ENCODE measurements at places on chromosomes 5 and 9.

DNA sequence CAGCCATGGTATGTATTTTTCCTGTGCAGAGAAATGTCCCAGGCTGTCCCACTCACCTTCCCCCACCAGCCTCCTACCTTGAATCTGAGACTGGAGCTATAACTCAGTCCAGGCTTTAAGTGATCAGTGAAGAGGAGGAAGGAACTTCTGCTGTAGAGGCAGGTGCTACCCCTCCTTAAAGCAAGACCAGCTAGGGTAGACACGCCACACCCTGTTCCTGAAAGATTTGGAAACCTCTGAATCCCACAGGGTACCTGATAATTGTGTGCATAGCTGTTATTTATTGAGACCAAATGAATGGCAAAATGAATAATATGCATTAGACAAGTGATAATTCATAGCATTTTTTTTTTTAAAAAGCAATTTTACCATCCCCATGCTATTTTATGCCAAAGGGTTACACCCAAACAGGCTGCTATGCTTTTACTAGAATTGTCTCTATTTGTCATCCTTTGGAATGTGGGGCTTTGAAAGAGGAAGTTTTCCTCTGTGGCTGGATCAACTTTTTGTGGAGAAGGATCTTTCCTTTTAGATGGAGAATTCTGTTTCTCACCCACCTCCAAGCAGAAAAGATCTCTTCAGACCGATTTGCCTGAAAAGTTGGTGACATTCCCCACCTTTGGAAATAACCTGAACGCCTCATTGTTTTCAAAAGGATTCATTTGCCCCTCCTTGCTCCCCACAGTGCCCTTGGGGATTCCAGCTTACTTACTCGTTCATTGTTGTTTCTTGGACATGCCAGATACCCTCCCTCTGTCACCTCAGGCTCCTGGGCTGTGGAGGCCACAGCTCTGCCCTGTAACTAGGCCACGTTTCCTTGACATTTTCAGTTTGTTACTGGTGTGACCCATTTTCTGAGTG, 248.7 kb downstream of the NR3C1 start:
- H3K27me3 ChIP-seq = no peaks in the 10 kb centered on the region
- H3K36me3 ChIP-seq = peaks cover 13% of the 10 kb centered on the region
- H3K27ac ChIP-seq = no peak overlapping the region
- H3K4me1 ChIP-seq = peaks cover 14% of the 10 kb centered on the region
- H3K4me3 ChIP-seq = no peak overlapping the region
- no peak for DNase-seq

- no peak for DNase-seq
- no peak overlapping the region for H3K4me3 ChIP-seq
- peaks cover 10% of the 10 kb centered on the region for H3K36me3 ChIP-seq
Measured at GRCh38 chr5:53603009-53603687, 42.7 kb downstream of the NDUFS4 start.

GRCh38 chr5:134444941-134445471, 33.3 kb upstream of the CDKN2AIPNL start:
- peaks cover 2% of the 10 kb centered on the region for H3K27me3 ChIP-seq
- no peak for DNase-seq
- no peaks in the 10 kb centered on the region for H3K36me3 ChIP-seq
- no peak overlapping the region for H3K27ac ChIP-seq

GRCh38 chr9:89036891-89037290, 45.6 kb downstream of the S1PR3 start:
- peaks cover 5% of the 10 kb centered on the region for H3K27me3 ChIP-seq
- no peak for DNase-seq
- H3K4me1 ChIP-seq = no peaks in the 10 kb centered on the region
- H3K27ac ChIP-seq = no peak overlapping the region
- no peaks in the 10 kb centered on the region for H3K36me3 ChIP-seq
- no peak overlapping the region for H3K4me3 ChIP-seq

- no peak for DNase-seq
- H3K27me3 ChIP-seq = peaks cover 1% of the 10 kb centered on the region
- no peak overlapping the region for H3K4me3 ChIP-seq
Measured at GRCh38 chr5:164052536-164053093, 547.2 kb downstream of the MAT2B start.

- H3K27ac ChIP-seq = no peak overlapping the region
- no peaks in the 10 kb centered on the region for H3K4me1 ChIP-seq
- no peaks in the 10 kb centered on the region for H3K36me3 ChIP-seq
- H3K4me3 ChIP-seq = no peak overlapping the region
- no peak for DNase-seq
- H3K27me3 ChIP-seq = peaks cover 7% of the 10 kb centered on the region
Measured at GRCh38 chr9:121765021-121765950, 113.9 kb downstream of the DAB2IP start.

DNA sequence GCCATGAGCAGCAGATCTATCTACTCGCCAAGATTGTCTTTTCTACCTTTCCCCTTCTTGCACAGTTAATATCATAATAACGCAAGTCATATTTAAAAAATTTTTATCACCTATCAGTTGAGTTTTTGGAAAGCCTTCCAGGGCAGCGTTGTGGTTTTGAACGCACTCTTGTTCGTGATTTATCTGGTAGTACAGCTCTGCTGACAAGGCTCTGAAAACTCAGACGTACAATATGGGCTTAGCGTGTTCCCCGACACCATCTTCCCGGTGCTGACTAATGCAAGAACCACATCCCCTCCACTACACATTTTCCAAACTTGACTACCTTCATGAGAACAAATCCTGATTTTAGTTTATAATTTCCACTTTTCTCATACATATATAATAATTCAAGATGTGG, 1.6 kb upstream of the NFIL3 start:
- peak overlapping the region; percentile 89 for H3K27ac ChIP-seq
- H3K36me3 ChIP-seq = peaks cover 15% of the 10 kb centered on the region
- peaks cover 50% of the 10 kb centered on the region for H3K4me1 ChIP-seq
- no peak for DNase-seq

DNA sequence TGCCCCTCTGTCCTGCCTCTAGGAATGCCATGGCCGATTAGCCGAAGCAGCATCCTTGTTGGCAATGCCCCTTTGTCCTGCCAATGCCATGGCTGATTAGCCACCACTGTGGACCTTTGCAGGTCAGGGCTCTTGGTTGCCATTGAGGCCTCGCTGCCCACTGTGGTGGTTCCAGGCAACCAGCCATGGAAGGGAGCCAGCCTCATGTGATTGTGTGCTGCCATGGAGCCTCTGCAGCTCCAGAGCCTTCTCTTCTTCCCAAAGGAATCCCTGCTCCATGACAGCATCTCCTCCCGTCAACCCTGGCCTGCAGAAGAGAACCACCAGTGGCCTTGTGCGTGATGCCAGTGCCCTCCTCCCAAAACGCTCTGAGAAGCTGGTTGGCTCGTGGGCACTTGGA, 187.0 kb downstream of the CACNA1B start:
- H3K4me1 ChIP-seq = no peaks in the 10 kb centered on the region
- H3K36me3 ChIP-seq = no peaks in the 10 kb centered on the region
- H3K27ac ChIP-seq = no peak overlapping the region
- no peak overlapping the region for H3K4me3 ChIP-seq
- no peak for DNase-seq

GRCh38 chr9:115127191-115127817, 9.3 kb upstream of the TNC start:
- H3K27me3 ChIP-seq = peaks cover 12% of the 10 kb centered on the region
- H3K4me1 ChIP-seq = no peaks in the 10 kb centered on the region
- no peak for DNase-seq
- no peak overlapping the region for H3K4me3 ChIP-seq
- H3K36me3 ChIP-seq = no peaks in the 10 kb centered on the region
- H3K27ac ChIP-seq = no peak overlapping the region

GRCh38 chr9:19497276-19497675, 88.5 kb downstream of the ACER2 start:
- H3K4me1 ChIP-seq = peaks cover 17% of the 10 kb centered on the region
- no peak for DNase-seq
- no peak overlapping the region for H3K27ac ChIP-seq
- no peak overlapping the region for H3K4me3 ChIP-seq
- peaks cover 8% of the 10 kb centered on the region for H3K27me3 ChIP-seq

DNA sequence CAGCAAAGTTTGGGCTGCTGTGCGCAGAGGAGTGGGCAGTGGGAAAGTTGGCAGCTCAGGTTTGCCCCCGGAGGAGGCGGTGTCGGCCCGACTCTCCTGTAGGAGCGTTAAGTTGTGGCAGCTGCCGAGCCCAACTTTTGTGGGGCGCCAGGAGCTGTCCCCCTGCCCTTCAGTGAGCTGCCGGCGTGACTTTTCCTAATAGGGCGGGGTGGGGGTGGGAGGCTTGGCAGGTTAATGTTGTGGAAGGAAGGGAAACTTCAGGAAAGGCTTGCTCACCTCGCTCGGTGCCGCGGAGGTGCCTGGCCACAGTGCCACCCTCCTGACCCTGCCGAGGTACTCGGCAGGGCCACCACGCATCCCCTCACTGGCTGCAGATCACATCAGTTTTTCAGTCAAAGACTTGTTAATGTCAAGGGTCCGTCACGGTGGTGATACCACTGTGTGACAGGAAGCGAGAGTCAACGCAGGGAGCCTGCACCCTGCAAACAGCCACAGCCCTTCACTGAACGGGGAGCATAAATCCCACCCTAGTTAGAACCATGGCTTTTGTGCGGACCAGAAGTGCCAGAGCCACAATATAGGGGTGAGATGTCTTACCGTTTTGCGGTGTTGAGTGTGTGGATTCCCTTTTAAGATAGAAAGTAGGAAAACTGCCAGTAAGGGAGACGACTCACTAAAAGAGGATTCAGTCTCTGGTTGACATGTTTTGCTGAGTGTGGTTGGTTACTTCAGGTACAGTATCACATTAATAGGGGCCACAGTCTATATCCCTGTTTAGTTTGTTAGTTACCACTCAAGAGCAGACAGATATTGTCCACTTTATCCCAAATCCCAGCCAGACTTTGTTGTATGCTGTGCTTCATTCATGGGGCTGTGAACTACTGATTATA, 796 bp downstream of the LNPEP start:
- H3K27me3 ChIP-seq = no peaks in the 10 kb centered on the region
- peaks cover 13% of the 10 kb centered on the region for H3K36me3 ChIP-seq
- H3K4me3 ChIP-seq = peak overlapping the region; percentile 97
- H3K27ac ChIP-seq = peak overlapping the region; percentile 98
- peak; percentile 42 for DNase-seq

DNA sequence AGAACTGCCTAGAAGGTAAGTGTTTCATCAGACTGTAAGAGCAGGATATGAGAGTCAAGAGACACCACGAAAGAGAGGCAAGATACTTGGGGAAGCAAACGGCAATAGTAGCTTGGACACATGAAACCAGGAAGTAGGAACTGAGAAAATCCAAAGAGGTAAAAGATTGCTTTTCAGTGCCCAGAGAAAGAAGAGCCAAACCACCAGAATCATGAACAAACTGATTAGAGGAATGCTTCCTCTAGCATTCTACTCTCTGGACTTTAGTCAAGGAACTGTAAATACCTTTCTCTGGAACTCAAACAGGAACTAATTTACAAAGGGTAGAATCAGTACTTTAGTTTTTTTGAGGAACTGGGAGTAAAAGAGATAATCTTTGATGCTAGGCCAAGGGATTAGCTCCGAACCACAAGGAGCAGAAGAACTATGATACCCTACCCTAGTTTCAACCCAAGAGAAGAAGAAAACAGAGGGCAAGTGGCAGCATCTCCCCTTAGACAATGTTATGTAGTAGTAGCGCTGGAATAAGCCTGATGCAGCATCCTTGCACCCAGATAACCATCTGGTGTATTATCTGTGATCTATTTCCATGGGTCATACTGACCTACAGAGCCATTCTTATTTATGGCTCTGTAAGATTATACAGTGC, 41.3 kb downstream of the EFCAB9 start:
- no peak for DNase-seq
- H3K36me3 ChIP-seq = peaks cover 11% of the 10 kb centered on the region
- H3K27ac ChIP-seq = no peak overlapping the region
- peaks cover 45% of the 10 kb centered on the region for H3K4me1 ChIP-seq
- peaks cover 2% of the 10 kb centered on the region for H3K27me3 ChIP-seq

- DNase-seq = no peak
- peak overlapping the region; percentile 11 for H3K27ac ChIP-seq
- H3K4me3 ChIP-seq = no peak overlapping the region
- peaks cover 24% of the 10 kb centered on the region for H3K4me1 ChIP-seq
- H3K36me3 ChIP-seq = peaks cover 32% of the 10 kb centered on the region
Measured at GRCh38 chr5:50767588-50767987, 101.2 kb downstream of the PARP8 start.

- no peak for DNase-seq
- H3K4me3 ChIP-seq = no peak overlapping the region
- H3K27me3 ChIP-seq = no peaks in the 10 kb centered on the region
- no peak overlapping the region for H3K27ac ChIP-seq
- no peaks in the 10 kb centered on the region for H3K4me1 ChIP-seq
- no peaks in the 10 kb centered on the region for H3K36me3 ChIP-seq
Measured at GRCh38 chr5:53327811-53328334, 152.6 kb upstream of the FST start.

DNA sequence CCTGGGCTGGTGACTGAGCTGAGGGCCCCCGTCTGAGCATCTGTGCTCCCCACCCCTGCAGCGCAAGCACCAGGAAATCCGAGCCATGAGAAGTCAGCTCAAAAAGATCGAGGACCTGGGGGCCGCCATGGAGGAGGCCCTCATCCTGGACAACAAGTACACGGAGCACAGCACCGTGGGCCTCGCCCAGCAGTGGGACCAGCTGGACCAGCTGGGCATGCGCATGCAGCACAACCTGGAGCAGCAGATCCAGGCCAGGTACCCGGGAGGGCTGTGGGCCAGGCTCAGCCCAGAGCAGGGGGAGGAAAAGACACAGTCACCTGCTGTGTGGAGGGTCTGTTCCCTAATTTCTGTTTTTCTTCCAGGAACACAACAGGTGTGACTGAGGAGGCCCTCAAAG, 24.6 kb downstream of the DYNC2I2 start:
- no peak overlapping the region for H3K4me3 ChIP-seq
- H3K27ac ChIP-seq = no peak overlapping the region
- no peak for DNase-seq
- peaks cover 41% of the 10 kb centered on the region for H3K36me3 ChIP-seq
- H3K4me1 ChIP-seq = no peaks in the 10 kb centered on the region

Data from activated T-helper 1 cell treated with anti-CD3 and anti-CD28 coated beads, Interleukin-12 subunit alpha, Interleukin-12 subunit beta, Interleukin-2, Interleukin-4 antibody, amounts not matched to agents 30 ng/mL and 10 ng/mL and 1 ng/mL, durations not matched to agents 14 hours and 24 hours and 36 hours (primary cell).